ENCODE measurements at places on chromosomes 7 and 10.

DNA sequence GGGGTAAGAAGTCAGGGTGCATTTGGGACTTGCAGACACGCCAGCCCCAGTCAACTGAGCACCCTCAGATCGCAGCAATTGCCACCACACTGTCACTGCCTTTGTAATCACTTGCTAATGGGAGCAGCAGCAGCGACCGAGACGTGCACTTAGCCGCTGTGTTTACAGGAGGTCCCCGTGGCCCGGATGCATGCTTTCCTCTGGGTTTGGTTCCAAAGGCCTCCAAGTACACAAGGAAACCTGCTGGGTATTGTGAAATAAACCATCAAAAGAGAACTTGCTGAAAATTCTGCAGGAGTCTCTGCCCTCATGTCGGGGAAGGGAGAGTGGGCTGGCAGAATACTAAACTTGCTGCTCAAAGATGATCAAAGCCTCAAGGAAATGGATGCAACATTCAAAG lies 341.7 kb downstream of the DNAJB6 start:
- H3K4me3 ChIP-seq: no peak overlapping the region
- DNase-seq: no peak
- no peaks in the 10 kb centered on the region for H3K36me3 ChIP-seq
- no peaks in the 10 kb centered on the region for H3K4me1 ChIP-seq

GRCh38 chr10:94397549-94398370 lies 4.6 kb upstream of the TBC1D12 start:
- H3K36me3 ChIP-seq: no peaks in the 10 kb centered on the region
- no peak overlapping the region for H3K4me3 ChIP-seq
- peaks cover 8% of the 10 kb centered on the region for H3K4me1 ChIP-seq
- DNase-seq: no peak
- H3K27ac ChIP-seq: no peak overlapping the region

- no peaks in the 10 kb centered on the region for H3K36me3 ChIP-seq
- H3K27ac ChIP-seq: no peak overlapping the region
- no peaks in the 10 kb centered on the region for H3K27me3 ChIP-seq
Observed at GRCh38 chr10:43846187-43846680, 197.6 kb upstream of the ZNF32 start.

GRCh38 chr10:99845837-99846382 lies 63.5 kb downstream of the ABCC2 start:
- H3K4me3 ChIP-seq: no peak overlapping the region
- H3K27ac ChIP-seq: no peak overlapping the region
- DNase-seq: peak; percentile 91
- no peaks in the 10 kb centered on the region for H3K36me3 ChIP-seq
